ENCODE measurements at places on chromosomes 11 and 22.

- no peak for DNase-seq
Measured at GRCh38 chr11:1573903-1574237, 1.8 kb upstream of the DUSP8 start.

DNA sequence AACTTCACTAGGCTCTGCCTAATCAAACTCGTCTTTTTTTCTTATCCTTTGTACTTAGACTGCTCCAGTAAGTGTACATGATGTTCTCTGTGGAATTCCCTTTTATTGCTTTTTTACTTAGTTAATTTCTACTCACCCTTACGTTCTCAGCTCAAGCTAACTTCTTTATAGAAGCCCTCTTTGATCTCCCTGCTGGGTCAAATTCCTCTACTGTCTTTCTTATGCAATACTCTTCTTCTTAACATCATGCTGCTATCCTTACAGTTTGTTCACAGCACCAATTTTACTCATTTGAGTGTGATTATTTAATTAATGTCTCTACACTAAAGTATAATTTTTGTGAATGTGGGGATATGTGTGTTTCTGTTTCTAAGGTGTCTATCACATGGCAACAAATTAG, 498.3 kb downstream of the CNTN5 start:
- no peak for DNase-seq

DNA sequence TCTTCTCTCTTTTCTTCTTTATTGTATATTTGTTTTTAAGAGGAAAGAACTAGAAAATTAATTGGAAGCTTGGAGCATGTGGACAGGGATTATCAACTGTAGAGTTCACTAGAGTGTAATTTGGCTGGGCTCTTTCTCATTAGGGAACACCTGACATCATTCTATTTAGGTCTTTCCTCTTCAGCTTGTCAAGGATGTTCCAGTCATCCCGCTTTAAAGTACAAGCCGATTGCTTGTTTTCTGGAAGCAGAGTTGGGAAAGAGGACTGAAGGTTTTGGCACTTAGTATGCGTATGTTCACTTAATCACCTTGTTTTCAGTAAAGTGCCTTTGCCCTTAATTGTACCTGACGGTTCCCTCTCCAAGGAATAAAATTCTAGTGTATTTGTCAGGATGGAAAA, 111.6 kb downstream of the WNT11 start:
- no peak for DNase-seq

DNA sequence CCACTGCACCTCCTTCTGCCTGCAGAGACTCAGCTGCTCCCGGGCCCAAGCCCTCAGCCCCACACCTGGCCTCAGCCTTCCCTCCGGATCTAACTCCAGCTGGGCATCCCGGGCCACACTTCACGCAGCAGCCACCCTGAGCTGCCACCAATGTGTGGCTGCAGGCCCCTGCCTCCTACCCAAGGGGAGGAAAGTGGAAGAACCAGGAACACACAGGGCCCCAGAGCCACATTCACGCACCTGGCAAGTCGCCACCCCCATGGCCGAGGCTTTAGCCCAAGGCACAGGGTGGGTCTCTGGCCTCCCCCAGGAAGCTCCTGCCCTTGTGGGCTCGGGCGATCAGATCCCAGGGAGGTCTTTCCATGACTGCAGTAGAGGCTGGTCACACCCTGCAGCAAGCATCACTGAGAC, 345.6 kb downstream of the CTTN start:
- no peak for DNase-seq

- DNase-seq = no peak
Measured at GRCh38 chr11:76266286-76267100, 60.2 kb upstream of the WNT11 start.

DNA sequence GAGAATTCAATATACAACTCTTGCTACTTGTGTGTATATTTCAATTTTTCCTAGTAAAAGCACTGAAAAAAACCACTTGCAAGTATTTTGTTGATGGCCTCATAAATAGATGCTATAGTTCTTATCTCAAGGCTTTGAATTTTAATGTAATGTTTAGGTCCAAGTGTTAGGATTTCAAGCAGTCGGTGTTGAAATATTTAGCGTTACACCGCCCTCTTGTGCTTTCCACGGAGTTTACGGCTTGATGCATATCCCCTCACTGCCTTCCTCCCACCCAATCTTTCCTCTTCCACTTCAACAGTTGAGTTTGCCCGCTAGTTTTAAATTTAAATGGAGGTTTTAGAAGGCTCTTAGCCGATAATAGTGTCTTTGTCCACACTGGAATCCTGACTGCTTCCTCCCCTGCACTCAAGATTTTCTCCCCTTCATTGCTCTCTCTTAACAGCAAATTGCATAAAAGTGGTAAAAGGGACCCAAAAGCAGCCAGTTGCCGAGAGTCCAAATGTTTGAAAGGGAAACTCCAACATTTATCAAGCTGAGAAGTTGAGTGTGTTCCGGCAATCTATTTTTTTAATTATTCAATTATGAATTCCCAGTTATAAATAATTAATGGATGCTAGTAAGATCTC, 25.9 kb upstream of the HTATIP2 start:
- DNase-seq = peak; percentile 20

GRCh38 chr11:116581349-116581748, 191.4 kb downstream of the BUD13 start:
- DNase-seq = no peak

- no peak for DNase-seq
Measured at GRCh38 chr11:820655-821511, 2.2 kb downstream of the PNPLA2 start.

- no peak for DNase-seq
Measured at GRCh38 chr11:13260963-13261588, 16.5 kb upstream of the BMAL1 start.

- no peak for DNase-seq
Measured at GRCh38 chr22:38795569-38795968, 1.6 kb upstream of the DNAL4 start.

GRCh38 chr11:80136991-80137390, 696.2 kb upstream of the TENM4 start:
- DNase-seq = no peak

GRCh38 chr11:32586576-32587190, 3.1 kb downstream of the EIF3M start:
- no peak for DNase-seq

DNA sequence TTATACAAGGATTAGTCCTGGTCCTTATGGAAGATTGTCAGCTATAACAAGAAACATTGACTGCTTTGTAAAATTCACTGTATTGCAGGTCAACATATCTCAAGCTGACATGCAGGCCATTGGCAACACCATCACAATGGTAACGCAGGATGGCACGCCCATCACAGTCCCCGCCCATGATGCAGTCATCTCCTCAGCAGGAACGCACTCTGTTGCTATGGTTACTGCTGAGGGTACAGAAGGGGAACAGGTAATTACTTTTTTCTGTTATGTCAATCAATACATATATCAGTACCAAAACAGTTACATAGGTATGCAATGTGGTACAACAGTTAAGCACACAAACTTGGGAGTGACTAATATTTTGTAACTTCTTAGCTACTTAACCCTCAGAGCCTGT, 55.3 kb downstream of the ZNF143 start:
- DNase-seq = no peak

DNA sequence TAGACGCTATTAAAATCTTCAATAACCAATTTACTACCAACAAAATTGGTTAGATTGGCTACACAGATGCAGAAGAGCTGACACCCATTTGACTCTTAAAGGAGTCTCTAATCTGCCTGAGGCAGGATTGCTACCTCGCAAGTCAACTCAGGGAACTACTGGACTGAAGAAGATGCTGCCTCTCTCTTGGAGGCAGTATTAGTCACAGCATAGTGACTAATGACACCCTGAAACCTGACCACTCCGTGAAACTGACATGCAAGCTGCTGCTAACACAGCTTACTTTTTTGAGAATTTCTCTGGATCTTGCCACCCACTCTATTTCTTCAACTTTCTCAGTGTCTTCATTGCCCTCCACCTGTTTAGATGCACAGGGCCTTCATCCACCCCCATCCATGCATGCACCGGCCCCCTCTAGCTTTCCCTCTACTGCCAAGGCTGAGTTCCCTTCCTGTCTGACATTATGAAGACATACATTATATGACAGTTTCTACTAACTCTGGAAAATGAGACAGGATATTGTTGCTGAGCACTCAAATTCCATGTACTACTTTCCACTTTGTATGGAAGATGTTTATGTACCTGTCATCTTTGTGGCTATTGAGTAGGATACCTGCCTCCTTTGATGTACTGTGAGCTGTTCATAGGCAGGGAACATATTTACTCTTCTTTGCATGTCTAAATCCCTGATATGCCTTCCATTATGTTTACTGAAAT, 183.2 kb downstream of the MSANTD4 start:
- DNase-seq = no peak

DNA sequence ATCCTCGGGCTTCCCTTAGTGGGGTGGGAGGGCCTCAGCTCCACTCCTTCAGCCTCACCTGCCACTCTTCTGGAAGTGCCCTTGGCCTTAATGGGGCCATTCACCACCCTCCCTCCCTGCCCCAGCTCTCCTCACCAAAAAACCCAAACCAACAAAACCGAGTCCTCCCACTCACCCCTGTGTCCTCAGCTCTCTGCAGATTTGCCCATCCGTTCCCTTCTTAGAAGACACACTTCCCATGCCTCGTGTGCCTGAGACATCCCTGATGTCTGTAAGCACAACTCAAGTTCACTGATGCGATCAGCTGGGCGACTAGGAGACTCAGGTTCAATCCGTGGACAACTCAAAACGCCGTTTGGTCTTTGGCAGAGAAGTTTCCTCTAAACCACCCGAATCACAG, 839.2 kb downstream of the TBC1D22A start:
- DNase-seq = no peak

- DNase-seq = no peak
Measured at GRCh38 chr11:123069908-123070821, 8.2 kb upstream of the HSPA8 start.

DNA sequence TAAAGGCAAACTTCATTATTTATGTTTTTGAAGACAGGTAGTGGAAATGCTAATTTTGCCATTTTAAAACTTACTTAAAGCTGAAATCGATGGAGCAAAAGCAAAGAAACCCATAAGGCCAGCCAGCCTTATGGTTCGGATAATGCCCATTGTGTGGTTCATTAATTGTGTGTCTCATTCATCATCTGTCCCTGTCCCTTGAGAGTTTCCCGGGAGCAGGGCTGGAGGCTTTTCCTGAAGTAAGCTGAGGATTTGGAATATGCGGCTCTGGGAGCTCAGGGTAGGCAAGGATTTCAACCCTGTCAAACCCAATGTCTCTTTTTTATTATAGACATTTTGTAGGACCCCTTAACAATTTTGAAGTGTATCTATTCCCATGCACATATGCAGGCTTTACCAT, 790.0 kb upstream of the KIRREL3 start:
- DNase-seq = no peak

- no peak for DNase-seq
Measured at GRCh38 chr11:126345759-126346585, 9.5 kb upstream of the ST3GAL4 start.

DNA sequence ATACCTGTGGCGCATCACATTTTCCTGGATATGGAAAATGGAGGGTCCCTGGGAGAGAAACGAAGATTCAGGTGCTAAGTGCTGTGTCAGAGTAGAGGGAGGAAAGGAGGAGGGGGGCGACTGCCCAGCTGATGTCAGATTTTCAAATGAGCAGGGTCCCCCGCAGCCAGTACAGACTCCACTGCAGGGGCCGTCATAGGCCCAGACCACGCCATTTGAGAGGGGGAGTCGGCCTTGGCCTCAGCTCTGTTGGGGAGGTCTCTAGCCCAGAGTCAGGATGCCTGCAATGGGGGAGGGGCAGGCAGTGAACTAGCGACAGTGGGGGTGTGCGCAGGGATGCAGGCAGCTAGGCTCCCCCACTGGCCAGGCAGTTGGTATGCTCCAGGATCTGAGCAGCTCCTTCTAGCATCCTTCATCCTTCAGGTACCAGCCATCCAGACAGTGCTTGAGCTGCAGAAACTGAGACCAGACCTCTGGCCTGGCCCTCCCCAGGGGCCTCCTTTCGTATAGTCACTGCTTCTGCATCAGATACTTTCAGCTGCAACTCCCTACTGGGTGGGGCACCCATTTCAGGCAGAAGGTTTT, at the start of the genes BSCL2 and GNG3:
BSCL2 (minus strand) TSS at position 148 of the 585 bp plus-strand sequence. CDS start 229 bp downstream, outside the sequence.
GNG3 (plus strand) TSS at position 400 of the 585 bp plus-strand sequence. CDS start 620 bp downstream, outside the sequence.
- peak; percentile 56 for DNase-seq

DNA sequence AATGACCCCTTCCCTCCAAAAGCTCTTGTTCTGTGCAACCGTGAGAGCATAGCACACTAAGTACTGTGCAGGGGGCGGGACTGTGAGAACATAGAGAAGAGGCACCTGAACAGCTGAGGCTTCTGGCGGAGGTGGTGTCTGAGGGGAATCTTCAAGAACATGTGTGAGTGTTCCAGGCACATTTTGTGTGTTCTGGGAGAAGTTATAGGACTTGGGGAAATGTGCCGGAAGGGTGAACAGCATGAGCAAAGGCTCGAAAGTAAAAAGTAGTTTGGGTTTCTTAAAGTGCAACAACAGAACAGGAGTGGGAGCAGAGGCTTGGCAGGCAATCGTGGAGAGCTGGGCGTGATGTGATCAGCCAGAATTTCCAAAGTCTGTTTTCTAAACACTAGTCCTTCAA, 12.4 kb upstream of the SYN3 start:
- DNase-seq = no peak

DNA sequence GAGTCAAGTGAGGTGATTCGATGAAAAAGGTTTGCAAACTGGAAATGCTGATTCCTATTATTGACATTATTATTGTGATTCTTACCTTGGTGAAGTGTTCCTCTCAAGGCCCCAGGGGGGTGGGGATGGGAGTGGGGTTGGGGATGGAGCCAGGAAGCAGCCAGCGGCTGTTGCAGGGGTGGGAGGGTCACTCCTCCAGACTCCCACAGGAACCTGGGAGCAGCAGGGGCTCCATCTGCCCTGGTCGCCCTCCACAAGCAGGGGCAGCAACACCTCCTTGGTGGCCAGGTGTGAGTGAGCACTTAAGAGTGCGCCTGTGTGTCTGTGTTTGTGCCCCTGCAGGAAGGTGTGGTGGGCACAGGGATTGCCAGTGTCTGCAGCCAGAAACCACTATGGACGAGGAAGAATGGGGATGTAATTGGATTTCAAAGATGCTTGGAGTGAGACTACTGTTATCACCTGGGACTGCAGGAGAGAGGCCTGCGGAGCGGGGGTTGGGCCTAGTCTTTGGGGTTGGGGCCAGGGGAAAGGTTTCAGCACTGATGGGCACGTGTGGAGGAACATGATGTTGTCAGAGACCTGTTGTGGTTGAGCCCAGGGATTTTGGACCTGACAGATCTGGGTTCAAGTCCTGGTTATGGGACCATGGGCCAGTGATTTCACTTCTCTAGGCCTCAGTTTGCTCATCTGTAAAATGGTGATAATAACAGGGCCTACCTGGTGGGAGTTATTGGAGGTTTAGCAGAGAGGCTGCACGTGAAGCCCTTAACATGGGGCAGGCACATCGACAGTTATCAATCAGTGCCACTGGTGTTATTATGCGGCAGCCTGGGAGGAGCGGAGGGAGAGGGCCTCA, 3.6 kb upstream of the TP53I11 start:
- no peak for DNase-seq

Data from SHP77 treated with DMSO at 0.1 percent for 48 hours (cell line).